ENCODE measurements at places on chromosomes 1 and 21.

DNA sequence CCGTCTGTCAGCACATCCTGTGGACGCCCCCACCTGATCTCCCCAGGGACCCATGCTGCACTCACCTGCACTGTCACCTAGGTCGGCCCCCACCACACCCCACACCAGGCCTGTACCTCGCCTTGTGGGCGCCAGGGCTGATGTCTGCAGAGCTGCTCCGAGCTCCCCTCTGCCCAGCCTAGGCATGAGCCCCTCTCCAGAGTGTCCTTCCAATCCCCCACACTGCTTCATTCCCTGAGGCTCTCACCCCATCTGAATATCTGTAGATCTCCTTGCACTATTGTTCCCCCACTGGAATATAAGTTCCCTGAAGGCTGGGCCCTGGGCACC lies 12.2 kb downstream of the UMODL1 start:
- no peak for DNase-seq

DNA sequence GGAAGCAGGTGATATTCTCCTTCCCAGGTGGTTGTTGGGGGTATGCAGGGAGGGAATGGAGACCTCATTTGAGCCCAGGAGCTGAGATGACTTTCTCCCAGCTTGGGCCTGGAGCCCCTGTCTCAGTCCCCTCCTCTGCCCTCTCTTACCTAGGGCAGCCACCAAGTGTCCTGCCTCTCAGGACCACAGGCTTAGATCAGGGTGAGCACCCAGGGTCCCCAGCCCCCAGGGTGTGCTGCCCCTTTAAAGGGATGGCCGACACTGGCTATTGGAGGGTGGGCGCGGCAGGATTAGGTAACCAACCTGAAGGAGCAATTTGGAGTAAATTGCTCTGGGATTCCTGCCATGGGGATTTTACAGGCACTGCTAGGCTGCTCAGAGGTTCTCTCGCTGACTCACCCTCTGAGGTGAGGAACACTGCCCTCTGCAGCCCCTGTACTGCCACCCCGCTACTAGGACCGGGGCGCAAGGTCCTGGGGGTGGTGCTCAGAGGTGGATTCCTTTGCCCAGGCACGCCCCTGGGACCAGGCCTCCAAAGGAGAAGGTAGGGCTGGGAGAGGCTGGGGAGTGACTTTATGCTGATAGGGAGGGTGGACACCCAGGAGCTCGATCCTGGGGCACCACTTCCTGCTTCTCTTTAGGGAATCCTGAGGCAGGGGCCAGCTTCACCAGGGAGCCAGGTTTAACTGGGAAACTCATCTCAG lies 1.5 kb downstream of the RPS6KA1 start:
- no peak for DNase-seq

GRCh38 chr1:220426989-220427388 lies 100.9 kb upstream of the MARK1 start:
- no peak for DNase-seq

- no peak for DNase-seq
Observed at GRCh38 chr1:154391086-154391770, 13.9 kb upstream of the IL6R start.

DNA sequence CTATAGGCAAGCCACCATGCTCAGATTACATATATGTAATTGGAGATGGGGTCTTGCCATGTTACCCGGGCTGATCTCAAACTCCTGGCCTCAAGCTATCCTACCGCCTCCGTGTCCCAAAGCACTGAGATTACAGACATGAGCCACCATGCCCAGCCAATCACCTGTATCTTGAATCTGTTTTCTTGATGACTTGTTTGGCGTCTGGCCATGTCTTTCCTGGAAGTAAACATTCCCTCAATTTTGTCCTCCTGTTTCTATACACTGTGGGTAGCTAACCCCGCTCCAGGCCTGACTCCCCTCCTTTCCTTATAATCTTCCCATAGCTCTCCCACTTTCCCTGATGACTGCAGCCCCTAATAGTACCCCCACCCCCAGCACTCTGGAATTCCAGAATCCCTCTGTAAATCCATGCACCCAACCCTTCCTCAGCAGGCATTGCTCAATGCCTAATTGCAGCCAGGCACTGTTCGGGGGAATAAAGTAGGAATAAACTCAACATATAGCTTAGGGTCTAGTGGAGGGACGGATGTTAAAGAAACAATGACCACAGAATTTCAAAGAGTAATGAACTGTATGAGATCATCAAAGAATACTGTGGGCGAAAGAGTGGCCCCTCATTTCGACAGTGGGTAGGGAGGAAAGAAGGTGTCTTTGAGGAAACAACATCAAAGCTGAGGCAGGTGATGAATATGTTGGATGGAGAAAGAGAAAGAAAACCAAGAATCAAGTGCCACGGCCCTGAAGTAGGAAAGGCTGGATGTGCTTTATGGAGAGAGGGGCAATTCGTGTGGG lies 161.5 kb downstream of the ADSS2 start:
- DNase-seq = no peak

DNA sequence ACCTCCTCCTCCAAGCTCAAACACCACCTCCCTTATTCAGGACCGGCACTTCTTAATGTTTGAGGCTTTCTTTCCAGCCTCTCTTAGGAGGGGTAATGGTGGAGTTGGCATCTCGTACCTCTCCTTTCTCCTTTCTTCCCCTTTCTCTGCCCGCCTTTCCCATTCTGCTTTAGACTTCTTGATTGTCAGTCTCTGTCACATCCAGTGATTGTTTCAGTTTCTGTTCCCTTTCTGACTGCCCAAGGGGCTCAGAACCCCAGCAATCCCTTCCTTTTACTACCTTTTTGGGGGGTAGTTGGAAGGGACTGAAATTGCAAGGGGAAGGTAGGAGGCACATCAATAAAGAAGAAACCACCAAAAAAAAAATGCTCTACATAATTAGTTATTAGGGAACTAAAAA lies 5.6 kb downstream of the ELK4 start:
- DNase-seq = no peak

- DNase-seq = no peak
Observed at GRCh38 chr1:209633335-209633997, 18.8 kb downstream of the LAMB3 start.

DNA sequence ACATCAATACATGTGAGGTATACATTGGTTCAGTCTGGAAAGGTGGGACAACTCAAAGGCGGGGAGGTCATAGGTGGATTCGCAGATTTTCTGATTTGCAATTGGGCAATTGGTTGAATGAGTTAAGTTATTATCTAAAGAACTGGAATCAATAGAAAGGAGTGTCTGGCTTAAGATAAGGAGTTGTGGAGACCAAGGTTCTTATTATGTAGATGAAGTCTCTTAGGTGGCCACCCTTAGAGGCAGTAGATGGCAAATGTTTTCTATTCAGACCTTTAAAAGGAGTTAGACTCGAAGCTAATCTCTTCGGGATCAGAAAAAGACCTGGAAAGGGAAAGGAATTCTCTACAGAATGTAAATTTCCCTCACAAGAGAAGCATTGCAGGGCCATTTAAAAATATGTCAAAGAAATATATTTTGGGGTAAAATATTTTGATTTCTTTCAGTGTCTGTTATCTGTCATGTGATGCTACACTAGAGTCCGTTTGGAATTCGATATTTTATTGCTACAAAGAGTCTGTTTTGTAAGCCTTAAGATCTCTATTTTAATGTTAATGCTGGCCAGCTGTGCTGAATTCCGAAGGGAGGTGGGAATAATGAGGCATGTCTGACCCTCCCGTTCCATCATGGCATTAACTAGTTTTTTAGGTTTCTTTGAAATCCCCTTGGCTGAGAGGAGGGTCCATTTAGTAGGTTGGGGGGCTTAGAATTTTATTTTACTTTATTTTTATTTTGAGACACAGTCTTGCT lies 265.1 kb downstream of the PTPRU start:
- no peak for DNase-seq

All from CD4-positive, alpha-beta T cell treated with Interleukin-2 at 100 ng/mL for 4 hours (primary cell).